ENCODE measurements at places on chromosomes 2 and 18.
A peak's percentile ranks its signal among the peaks of the same experiment; 100 is the strongest.

- no peak for DNase-seq
These were observed 921.1 kb downstream of the SOCS6 start for GRCh38 chr18:71209944-71210343.

GRCh38 chr2:15941481-15941850 lies 1.1 kb downstream of the MYCN start:
- DNase-seq, result peak; percentile 11

- DNase-seq, result no peak
These were observed 170.8 kb downstream of the TMEM18 start for GRCh38 chr2:506451-506850.

GRCh38 chr2:160301420-160301819 lies 101.3 kb upstream of the ITGB6 start:
- no peak for DNase-seq

DNA sequence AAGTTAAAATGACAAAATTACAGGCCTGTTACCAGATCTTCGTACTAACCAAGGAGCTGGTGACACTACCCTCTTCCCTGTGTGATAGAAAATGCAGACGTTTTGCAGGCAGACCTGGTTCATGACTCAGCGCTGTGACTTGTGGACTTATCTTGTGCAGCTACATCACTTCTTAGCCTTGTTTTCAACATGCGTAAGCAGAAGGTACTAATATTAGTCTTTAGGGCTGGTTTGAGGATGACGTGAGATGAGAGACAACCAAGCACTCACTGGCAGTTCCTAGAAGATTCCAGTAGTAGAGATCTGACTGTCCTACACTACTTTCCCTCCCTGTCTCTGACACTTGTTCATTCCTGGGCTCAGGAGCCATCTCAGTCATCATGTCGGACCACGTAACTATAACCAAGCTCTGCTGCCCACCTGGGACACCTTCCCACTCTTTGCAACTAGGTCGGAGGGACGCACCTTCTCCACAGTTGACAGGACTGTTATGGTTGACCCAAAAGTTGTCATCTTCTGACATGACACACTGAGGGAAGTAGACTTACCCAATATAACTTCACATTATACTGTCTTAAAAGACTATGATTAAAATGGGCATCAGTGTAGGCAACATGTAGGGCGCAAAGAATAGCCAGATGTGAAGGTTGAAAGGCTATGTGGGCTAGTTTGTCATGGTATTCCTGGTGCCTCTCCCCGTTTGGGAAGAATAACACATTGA lies 64.8 kb downstream of the TNFRSF11A start:
- DNase-seq, result no peak

DNA sequence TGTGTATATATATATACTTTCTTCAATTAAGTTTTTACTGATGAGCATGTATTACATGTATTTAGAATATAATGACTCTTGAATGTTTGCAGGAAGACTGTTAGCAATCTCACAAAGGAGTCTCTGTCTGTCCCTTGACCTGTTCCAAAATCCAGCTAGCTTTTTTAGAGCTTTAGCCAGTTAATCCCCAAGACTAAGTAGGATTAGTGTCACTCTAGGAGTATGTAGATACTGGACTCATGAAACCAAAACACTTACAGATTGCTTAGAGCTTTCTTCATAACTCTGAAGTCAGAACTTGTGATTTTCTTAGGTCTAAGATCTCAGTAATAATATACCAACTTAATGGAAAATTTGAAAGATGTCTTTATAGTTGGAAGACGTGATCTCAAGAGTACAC lies 2.2 kb downstream of the UBXN4 start:
- no peak for DNase-seq

DNA sequence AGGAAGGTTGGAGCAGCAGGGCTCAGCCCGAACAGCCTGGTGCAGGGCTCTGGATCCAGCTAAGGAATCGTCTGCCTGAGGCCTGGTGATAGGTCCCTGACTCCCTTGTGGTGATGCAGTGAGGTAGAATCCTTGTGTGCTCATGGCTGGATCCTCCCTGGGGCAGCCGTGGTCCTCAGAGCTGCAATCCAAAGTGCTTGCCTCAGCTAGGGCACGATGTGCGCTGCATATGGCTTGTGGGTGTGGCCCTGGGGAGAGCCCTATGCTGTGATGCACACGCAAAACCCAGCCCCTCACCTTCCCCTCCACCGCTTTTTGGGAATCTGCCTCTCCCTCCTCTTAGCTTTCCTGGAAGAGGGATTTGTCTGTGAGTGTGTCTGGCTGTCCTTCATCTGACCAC lies 142.2 kb downstream of the DYSF start:
- DNase-seq, result no peak

DNA sequence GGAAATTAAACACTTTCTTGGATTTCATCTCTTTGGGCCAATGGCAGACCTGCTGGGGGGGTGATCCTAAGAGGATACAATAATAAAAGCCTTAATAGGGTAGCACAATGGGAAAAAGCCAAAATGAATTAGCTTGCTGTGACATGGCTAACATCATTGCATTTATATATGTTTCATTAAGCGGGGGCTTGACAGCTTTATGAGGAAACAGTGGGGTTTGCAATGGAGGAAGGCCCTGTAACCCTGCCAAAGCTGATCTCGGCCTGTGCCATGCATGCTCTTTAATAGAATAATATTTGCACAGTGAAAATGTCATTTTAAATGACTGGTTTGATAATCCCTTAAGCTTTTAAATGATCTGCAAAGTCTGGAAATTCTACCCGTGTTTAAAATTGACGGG lies 291.5 kb downstream of the SLC4A3 start:
- no peak for DNase-seq

DNA sequence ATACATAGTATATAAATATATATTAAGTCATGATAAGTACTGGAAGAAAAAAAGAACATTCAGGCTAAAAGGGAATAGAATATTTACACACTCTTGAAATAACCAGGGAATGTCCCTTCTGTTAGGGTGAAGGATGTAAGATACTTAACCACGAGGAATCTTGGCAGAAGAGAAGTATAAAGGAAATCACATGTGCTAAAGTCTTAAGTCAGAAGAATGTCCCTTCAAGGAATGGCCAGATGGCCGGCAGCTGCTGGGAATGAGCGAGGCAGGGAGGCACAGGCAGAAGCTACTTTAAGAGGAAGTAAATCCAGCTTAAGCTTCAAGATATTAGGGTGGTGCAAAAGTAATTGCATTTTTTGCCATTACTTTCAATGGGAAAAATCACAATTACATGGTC lies 5.5 kb downstream of the CCDC102B start:
- no peak for DNase-seq

DNA sequence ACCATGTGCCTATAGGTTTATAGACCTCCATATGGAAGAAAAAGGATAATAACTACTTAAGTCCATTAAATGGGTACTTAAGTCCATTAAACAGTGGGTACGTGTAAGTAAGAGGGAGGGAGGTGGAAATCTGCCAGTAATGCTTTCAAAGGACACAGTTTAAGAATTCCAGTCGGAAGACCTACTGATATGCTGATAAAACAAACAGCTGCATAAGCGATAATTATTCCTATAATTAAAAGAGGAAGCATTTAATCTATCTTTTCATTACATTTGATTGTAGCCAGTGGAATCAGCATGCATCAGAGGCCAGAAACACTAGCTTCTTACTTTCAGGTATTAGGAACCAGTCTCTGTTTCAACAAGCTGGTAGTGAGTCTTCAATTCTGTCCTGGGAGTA lies 96.4 kb upstream of the DDX18 start:
- peak; percentile 90 for DNase-seq

GRCh38 chr2:55761024-55761423 lies 67.4 kb upstream of the PNPT1 start:
- DNase-seq, result no peak

GRCh38 chr18:59232309-59233016 lies 12.5 kb downstream of the GRP start:
- no peak for DNase-seq

- DNase-seq, result no peak
These were observed 19.5 kb downstream of the B3GNT7 start for GRCh38 chr2:231415029-231415428.

DNA sequence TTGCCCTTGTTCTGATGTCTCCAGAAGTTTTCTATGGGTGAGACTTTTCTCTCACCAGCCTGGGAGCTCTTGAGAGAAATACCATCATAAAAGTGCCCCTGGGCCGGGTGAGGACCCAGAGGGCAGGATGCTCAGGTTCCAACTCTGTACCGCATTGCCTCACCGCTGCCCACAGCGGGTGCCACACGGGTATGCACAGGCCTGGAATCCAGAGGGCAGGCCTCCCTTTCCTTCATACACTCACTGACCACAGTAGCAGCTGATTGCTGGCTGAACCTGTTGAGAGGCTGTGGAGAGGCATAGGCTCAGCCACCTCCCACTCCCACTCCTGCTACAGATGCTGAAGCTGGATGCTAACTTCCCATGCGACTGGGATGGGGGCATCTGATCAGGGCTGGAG lies 293.8 kb downstream of the CYP26B1 start:
- no peak for DNase-seq

- no peak for DNase-seq
These were observed 236.0 kb downstream of the DOK6 start for GRCh38 chr18:69636529-69637301.

DNA sequence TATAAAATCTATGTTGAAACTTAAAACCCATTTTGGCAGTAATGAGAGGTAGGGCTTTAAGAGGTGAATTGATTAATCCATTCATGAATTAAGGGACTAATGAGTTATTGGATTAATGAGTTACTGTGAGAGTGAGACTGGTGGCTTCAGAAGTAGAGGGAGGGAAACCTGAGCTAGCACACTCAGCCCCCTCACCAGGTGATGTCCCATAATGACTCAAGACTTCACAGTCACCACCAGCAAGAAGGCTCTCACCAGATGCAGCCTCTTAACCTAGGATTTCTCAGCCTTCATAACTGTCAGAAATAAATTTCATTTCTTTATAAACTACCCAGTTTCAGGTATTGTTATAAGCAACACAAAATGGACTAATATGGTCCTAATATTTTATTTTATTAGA lies 621.7 kb upstream of the ACVR2A start:
- DNase-seq, result peak; percentile 22

DNA sequence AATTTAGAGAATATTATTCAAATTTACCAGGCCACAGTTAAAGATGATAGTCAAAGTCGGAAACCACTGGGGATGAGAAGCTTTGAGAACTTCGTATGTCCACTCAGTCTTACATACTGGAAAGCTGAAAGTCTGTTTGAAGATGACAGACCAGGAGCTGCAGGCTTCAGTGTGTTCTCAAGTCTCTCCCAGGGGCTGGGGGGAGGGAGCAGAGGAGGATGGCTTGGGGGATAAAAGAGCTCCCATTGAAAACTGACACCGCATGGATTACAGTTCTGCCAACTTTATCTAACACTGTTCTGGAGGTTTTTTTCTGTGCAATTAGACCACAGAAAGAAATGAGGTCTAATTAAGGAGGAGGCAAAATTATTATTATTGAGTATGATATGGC lies 170.5 kb upstream of the ALKAL2 start:
- DNase-seq, result no peak

DNA sequence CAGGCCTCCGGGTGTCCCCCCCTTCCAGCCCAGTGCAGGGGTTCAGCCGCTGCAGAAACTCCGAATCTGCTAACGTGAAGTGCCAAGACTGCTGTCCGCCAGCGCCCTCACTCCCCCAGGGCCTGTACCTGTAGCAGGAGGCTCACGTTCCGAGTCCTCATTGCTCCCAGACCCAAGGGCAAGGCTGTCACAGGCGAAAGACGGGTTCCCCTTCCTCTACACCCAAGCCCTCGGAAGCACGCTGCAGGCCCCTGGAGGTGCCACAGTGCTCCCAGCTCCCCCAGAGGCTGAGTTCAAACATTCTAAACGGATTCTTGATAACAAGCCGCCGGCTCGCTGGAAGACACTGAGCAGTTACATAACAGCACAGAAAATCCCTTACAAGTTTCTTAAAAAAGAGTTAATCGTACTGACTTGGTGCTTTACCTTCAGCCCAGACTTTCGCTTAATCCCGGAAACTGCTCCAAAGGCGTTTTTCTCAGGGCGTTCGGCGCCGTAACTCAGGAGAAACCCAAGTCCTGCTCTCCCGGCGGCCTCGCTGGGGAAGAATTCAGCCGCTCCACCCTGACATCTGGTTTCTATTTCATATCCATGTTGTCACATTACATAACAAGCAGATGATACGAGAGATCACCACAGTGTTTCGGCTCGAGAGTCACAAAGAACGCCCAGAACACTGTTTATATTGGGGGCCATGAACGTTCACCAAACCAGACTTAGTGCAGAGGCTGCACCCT lies 92.0 kb downstream of the HDAC4 start:
- no peak for DNase-seq

DNA sequence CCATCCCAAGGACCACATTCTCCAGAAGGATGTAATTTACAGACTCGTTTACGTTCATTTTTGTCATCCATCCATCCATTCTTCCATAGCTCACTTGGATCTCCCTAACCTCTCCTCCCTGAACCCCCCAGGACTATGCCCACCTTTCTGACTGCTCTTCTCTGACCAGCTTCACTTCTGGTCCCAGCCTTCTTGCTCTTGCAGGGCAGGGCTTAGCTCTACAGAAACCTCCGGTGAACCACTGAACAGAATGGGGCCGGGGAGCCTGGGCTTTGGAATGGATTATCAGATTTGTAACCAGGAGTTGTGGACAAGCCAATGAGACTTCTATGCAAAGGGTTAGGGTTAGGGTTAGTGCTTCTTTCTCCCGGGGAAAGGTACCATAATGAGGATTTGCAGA lies 95.0 kb downstream of the TGFA start:
- DNase-seq, result no peak

DNA sequence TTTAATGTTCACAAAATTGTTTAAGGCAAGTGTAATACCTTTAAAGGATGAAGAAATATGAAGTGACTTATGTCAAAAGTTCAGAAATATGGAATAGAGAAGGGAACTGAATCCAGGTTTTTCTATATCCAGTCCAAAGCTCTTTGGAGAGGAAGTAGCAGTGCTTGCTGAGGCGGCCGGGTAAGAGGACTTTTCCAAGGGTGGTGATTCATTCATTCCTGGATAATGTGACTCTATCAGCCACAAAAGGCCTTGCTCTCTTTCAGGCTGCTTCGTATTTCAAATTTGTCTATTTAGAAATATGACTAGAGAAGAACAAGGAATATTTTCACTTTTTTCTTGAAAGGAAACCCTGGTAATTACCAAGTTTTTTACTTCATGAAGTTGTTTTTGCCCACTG lies 830.1 kb upstream of the ZEB2 start:
- no peak for DNase-seq

DNA sequence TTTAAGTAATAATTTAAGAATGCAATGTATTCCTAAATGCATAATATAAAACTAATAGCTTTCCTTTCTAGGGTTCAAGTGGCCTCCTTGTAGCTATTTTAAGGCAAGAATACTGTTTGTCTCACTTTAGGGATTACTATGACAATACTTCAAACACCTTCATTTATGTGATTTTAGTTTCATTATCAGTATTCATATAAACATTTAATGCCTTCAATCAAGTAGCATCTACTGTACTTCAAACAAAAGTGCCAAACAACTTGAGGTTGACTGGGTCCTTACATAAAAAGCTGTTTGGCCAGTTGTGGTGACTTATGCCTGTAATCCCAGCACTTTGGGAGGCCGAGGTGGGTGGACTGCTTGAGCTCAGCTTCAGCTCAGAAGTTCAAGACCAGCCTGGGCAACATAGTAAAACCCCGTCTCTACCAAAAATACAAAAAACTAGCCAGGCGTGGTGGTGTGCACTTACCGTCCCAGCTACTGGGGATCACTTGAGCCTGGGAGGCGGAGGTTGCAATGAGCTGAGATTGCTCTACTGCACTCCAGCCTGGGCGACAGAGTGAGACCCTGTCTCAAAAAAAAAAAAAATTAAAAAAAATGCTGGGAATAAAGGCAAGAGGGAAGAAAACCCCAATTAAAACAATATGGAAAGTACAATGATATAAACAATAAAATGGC lies 9.3 kb downstream of the MEX3C start:
- no peak for DNase-seq
